ENCODE measurements at places on chromosomes 2 and 18. TPM values are rescaled to one million over a fixed set of nuclear protein-coding genes. Genes with fewer than 3 reads are reported as not detected.

AFF3 gene
- total RNA-seq: 11.0 TPM

STON1 gene
- 15.7 TPM for total RNA-seq

CCDC141 gene
- 3.0 TPM for total RNA-seq

TUBB8B gene
- not detected for total RNA-seq

STEAP3 gene
- total RNA-seq: 25.4 TPM

MYO7B gene
- 11.0 TPM for total RNA-seq

DNA sequence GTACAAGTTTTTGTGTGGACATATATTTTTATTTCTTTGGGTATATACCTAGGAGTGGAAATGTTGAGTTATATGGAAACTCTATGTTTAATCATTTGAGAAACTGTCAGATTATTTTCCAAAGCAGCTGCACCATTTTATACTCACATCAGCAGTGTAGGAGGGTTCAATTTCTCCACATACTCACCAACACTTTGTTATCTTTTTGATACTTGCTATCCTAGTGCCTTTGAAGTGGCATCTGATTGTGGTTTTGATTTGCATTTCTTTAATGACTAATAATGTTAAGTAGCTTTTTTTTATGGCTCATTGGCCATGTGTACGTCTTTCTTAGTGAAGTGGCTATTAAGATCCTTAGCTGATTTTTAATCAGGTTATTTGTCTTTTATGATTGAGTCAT, 64.7 kb upstream of the SLC8A1 start:
- DNase-seq: no peak

- no peak for DNase-seq
Measured at GRCh38 chr2:79717364-79718007, 204.6 kb downstream of the CTNNA2 start.

GRCh38 chr2:240499309-240500301, 58.2 kb downstream of the ANKMY1 start:
- peak; percentile 60 for DNase-seq

GRCh38 chr18:56306797-56307196, 331.6 kb downstream of the TXNL1 start:
- DNase-seq: no peak

GRCh38 chr18:28153485-28154065, 23.4 kb downstream of the CDH2 start:
- DNase-seq: no peak

GRCh38 chr18:43914018-43914417, 636.7 kb upstream of the SYT4 start:
- no peak for DNase-seq

DNA sequence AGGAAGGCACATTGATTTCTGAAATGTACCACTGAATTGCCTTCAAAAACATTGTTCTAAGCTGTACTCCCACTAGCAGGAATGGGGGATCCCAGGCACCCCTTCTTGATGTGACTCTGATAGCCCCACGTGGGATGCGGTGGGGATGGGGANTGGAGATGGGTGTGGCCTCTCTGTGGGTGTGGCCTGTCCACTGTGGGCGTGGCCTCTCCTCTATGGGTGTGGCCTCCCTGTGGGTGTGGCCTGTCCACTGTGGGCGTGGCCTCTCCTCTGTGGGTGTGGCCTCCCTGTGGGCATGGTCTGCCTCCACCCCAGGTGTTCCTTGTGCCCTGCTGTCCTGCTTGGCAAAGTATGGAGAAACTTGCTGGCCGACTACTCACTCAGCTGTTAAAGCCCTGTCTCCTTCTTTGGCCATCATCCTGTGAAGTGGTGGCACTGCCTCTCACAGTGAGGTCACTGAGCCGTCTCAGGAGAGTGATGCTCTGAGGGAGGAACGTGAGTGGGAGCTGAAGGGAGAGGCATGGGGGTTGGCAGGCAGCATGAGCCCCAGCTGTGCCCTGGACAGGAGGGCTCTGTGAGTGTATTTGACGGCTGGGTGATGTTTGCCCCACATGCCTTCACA, 6.7 kb upstream of the PARD6G start:
- DNase-seq: no peak

DNA sequence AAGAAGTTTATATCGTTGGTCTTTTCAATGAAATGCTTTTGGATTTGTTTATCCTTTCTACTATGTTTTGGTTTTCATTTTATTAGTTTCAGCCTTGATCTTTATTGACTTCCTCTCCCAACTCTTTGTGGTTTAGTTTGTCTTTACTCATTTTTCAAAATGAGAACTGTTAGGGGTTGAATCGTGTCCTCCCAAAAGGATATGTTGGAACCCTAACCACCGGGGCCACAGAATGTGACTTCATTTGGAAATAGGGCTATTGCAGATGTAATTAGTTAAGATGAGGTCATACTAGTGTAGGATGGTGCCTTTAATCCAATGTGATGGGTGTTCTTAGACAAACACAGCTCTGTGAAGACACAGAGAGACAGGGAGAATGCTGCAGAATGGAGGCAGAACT, 60.4 kb upstream of the IL1R2 start:
- no peak for DNase-seq

- DNase-seq: no peak
Measured at GRCh38 chr2:178420463-178420999, 30.4 kb downstream of the PRKRA start.

DNA sequence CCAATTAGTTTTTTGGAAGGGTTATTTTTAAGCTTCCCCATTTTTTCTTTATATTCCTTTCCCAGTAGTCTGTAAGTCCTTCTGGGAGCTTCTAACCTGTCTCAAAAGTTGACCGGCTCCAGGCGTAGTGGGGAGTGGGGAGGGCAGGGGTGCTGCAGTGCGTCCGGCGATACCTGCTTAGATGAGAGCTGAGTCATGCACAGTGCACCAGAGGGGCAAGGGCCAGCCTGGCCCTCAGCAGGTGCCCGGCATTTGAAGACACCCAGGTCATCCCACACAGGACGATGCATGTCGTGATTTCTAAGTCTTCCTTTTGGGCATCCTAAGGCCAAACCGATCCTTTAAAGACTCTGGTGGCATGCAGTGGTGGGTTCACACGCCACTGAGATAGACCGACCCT, 73.4 kb downstream of the TPO start:
- DNase-seq: no peak

DNA sequence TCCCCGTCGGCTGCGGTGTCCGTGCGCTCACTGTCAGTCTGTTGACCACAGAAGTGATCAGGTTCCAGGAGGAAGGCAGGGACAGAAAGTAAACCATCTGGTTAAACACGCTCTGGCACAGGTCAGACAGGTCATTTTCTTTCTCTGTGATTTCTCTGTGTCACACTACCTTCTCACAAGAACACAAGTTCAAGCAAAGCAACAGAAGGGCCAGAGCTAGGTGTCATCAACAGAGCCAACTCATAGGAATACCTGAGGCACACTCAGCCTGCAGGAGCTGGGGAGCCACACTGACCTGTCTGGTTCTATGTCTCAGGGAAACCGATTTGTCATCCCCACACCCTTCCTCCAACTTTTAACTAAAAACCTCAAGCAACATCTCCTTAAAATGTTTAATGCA, 115.1 kb upstream of the ZBTB14 start:
- DNase-seq: no peak

DNA sequence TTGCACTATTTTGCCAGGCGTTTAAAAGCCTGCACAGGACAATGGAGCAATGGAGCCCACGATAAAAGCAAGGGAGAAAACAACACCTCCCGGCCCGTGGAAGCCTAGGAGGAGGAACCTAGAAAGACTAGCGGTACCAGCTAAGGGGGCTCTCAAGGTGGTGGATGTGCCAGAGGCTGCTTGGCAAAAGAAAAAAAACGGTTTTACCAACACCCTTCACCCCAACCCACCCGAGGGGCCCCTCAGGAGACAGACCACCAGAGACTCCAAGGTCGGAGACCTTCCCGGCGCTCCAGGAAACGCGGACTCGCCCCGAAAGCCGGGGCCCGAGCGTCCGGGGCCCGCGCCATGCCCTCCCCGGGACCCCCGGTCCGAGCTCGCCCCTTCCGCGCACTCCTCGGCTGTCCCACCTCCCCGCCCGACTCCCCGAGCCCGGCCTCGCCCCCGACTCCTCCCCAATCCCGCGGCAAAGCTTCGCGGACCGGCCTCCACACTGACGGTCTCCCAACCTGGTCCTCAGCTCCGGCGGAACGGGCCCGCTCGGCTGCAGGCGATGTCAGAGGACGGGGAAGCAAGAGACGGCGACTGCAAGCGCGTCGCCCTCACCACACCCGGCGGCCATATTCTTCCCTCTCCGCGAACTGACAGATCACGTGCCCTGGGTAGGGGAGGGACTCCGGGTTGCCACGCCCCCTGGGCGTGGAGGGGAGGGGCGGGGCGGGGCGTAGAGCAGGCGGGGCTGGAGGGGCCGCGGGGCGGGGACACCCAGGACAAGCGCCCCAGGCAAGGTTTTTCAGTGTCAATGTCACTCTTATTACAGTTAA, at the start of gene KIDINS220:
KIDINS220 (minus strand) TSS at position 643 of the 824 bp plus-strand sequence. CDS start 10,520 bp downstream, outside the sequence.
- peak; percentile 94 for DNase-seq

- DNase-seq: no peak
Measured at GRCh38 chr18:2618009-2618408, 37.5 kb upstream of the SMCHD1 start.

- no peak for DNase-seq
Measured at GRCh38 chr2:217338306-217338916, 478.5 kb upstream of the TNP1 start.
